GDM1 (cell line): ENCODE measurements at places on chromosomes 6 and 20.

DNA sequence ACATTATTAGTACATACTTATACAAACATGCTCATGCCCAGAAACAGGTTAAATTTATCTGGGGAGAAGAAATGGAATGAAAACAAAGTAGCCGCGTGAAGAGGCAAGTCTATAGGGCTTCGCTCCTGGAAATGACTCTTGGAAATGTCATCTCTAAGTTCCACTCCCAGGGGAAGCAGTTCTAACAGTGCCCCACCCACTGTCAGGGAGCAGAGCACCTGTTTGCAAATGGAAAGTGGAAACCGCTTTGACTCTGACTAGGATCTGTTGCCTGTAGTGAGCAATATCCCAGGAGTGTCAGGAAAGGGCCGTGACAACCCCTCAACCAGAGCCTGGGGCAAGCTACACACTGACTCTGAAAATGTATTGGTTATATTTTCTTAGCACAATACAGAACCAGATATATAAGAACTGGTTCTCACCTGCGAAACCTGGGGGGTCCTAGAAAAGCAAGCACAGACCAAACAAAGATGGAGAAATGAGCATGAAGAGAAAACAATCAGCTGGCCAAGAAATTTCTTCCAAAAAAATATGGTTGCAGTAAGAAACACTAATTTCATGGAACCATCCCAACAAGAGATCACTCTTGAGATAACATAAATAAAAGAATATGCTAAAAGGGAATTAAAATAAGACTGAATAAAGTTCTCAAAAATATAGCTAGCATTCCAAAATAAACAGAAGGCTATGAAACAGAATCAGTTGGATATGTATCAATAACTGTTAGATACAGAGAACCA, 47.5 kb upstream of the CRISP1 start:
- no peak for DNase-seq

- no peak for DNase-seq
Observed at GRCh38 chr20:64048402-64049044, 916 bp downstream of the SOX18 start.

GRCh38 chr20:17796091-17796563, 96.4 kb downstream of the BANF2 start:
- DNase-seq = no peak

DNA sequence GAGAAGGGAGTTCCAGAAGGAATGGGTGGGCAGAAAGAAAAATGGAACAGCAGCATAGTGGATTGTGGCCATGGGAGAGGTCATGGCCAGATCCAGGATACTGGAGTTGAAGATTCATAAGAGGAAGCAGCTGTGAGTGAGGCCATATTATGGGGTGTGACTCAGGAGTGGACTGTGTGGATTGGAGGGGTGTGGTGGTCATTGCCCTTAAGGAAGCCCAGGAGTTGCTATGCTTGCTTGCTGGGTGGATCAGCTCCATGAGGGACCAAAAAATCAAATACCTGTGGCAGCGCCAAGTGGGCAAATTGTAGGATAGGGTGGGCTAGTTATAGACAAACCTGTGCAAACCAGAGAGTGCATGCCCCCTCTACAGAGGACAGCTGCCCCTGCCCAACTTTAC, 18.3 kb downstream of the LRRC1 start:
- DNase-seq = no peak

DNA sequence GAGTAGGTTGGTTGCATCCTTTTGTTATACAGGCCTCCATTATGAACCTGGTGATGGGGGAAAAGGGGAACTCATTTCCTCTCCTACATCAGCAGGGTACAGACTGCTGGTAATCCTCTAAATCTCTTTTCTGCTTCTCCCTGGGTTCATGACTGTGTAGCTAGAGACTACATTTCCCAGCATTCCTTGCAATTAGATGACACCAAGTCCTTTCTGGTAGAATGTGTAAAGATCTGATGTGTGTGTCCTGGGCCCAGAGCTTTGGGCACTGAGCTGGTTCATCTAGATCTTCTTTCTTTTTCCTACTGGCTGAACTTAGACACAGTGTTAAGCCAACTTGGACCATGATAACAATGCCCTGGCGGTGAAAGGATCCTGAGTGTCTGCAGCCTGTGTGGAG, 104.7 kb upstream of the IFNGR1 start:
- DNase-seq = no peak

DNA sequence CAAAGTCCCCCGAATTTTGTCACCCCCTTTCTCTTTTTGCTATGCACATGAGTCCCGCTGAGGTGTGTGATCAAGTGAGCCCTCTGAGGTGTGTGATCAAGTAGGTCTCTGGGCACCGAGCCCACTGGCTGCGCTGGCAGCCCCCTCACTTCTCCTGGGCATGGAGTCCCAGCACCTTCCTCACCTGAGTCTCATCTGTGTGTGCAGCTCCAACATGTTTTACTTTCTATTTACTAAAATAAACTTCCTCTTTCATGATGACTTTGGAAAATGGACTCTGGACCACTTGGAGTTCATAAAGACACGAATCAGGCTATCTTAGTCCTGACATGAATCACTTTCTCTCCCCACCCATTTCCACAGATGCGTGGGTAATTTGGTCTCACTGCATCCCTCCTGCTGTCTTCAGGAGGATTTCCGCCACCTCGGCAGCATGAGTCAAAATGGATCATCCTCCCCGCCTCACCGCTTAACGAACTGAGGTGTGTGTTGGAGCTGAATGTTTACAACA, 39.8 kb downstream of the PRDM1 start:
- peak; percentile 18 for DNase-seq

DNA sequence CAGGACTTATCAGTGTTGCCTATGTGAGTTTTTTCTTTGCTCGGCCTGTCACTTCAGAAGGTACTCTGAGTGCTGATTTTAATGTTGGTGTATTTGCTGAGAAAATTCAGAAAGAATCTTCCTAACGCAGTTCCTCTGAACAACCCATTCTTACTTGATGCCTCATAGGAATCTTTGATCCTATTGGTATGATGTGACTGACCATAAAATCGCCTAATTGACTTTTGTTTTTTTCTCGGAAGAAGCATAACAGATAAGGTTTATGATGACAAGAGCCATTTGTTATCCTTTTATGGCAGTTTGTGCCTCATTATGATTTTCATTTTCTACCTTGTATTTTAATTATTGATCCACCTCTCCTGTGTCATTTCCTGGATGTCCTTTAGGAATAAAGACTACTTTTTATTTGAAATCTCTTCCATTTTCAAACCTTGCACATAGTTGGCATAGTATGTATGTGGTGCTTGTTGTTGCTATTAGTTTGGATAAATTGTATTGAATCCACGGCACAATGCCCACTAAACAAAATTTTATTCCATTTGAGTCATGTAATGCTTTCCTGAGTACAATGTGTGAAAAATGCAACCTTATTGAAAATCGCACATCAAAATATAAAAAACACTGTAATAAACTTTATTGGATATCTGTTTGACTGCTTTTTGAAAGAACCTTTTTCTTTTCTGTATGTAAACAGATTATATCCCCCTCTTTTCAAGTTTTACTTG, 37.3 kb downstream of the LRRC1 start:
- DNase-seq = no peak

GRCh38 chr6:885051-885590, 192.2 kb upstream of the EXOC2 start:
- no peak for DNase-seq

DNA sequence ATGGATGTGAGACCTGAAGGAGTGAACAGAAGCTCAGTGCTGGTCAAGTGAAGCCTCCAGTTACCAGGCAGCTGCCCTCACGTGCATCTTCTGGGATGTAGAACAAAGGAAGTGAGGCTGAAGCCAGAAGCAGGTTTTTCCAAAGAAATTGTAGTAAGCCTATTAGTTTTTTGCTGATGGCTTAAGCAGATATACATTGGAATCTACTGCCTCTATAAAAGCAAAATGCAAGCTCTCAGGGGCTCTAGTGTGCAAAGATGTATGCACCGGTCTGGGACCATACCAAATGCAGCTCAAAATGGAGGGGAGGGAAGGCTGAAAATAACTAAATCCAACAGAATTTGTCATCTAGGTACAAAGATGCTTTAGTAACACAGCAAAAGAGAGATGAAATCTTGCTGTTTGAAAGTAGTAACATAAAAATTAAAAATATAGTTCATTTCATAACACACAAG, 77.0 kb downstream of the DTNBP1 start:
- DNase-seq = no peak

- DNase-seq = no peak
Observed at GRCh38 chr20:12095180-12095920, 177.7 kb downstream of the BTBD3 start.

DNA sequence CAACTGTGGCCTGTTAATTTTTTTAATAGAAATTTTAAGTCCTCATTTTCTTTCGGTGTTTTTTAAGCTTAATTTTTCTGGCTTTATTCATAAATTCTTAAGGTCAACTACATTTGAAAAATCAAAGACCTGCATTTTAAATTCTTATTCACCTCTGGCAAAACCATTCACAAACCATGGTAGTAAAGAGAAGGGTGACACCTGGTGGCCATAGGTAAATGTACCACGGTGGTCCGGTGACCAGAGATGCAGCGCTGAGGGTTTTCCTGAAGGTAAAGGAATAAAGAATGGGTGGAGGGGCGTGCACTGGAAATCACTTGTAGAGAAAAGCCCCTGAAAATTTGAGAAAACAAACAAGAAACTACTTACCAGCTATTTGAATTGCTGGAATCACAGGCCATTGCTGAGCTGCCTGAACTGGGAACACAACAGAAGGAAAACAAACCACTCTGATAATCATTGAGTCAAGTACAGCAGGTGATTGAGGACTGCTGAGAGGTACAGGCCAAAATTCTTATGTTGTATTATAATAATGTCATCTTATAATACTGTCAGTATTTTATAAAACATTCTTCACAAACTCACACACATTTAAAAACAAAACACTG, 10.1 kb downstream of the HFE start:
- peak; percentile 39 for DNase-seq

DNA sequence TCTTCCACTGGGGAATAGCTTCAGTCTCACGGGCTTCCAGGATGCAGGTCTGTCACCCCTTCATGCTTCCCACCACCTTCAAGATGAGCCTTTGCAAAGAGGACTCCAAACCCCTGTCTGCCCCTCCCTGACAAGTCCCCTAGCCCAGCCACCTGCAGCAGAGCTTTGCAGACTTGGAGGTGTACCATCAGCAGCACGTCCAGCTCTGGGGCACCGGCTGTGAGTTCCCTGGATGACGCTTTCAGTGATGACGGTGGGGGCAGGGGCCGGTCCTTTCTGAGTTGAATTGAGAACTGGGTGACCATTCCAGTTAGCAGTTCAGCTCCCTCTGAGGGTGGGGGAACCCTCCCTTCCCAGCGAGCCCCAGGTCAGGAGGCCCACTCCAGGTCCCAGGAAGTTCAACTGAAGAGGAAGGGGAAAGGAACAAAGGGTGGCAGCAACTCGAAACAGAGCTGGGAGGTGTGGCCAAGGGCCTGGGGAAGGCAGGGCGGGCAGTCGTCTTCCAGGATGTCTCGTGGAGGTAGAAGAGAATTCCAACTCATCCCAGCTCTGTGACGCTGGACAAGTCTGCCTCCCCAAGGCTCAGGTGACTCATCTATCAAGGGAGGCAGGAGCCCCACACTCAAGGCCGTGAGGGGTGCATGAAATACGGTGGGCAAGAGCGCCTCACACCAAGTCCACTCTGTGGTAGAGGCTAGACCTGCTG, 86.0 kb downstream of the PTPN1 start:
- no peak for DNase-seq

DNA sequence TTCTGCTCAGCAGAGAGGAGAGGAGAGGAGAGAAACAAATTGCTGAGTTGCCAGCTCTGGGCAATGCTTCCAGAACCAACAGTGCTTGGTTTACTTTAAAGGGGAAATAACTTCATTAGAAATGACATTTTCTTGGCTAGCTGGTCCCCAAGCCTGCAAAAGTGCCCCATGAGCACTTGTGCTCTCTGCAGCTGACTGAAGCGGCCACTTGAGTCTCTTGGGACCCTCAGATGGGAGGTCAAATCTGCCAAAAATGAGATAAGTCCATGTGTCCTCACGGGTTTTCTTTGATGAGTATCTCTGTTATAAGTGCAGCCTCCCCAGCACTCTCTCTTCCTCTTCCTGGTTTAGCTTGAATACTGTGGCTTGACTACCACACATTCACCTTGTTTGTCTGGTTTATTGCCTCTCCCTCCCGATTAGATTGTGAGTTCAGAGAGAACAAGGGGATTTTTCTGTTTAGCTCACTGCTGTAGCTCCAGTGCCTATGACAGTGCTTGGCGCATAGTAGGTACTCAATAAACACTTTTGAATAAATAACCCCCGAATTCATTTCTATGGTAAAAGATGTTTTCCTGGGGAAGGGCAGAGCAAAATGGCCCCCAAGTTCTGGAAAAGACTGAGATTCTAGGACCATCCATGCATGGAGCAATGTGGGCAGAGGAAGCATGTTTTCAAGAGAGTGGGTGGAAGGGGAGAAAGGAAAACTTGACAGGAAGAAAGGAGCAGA, 7.0 kb upstream of the RIN2 start:
- DNase-seq = no peak

- no peak for DNase-seq
Observed at GRCh38 chr6:158828807-158829206, 9.6 kb upstream of the EZR start.

GRCh38 chr6:101668496-101669030, 275.1 kb downstream of the GRIK2 start:
- no peak for DNase-seq

DNA sequence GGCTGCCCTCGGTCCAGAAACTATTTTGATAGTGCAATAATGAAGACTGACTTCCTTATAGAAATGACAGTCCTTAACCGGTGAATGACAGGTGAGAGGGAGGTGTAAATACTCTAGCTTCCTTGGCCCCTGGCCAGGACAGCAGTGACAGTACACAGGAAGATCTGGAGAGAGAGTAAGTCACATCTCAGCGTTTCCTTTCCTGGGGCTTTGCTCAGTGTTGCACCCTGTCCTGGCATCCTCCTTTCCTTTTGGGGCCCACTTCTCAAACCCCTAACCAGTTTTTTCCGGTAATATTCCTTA, 336.9 kb downstream of the CD83 start:
- DNase-seq = no peak

DNA sequence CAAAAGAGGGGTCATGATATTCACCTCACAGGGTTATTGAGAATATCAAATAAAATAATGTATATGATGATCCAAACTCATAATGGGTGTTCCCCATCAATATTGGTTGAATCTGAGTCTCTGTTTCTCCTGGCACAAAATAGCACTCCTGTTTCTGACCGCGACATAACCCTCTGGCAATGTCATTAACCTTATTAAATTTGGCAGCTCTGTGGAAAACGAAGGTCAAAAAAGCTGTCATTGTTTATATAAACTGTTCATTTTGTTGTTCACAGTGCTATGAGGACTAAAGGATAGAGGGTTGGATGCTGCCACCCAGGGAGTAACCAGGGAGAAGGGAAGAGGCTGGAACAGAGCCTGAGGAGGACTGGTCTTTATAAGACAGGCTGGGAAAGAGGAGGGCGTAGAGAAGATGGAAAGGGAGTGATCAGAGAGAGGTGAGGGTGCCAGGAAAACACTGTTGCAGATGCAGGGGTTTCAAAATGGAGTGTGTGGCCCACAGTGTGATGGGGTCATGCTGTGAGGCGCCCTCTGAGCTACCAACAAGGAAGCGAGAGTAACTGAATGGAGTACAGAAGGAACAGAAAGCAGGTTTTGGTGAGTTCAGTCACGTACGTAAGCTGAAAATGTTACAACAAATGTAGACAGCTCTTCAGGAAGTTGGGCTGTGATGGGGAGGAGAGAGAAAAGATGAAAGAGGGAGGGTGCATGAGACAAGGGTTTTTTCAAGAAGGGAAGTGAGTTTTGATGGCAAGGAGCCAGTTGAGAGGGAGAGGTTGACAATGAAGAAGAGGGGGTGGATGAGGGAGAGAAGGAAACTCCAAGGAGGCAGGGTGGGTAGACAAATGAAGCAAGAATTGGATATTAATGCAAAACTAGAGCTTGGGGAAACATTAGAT, 251.6 kb upstream of the TAB2 start:
- DNase-seq = peak; percentile 48
